H4 (cell line): ENCODE measurements at places on chromosomes 3 and 15. TPM values are rescaled to one million over a fixed set of nuclear protein-coding genes. Genes with fewer than 3 reads are reported as not detected.

Gene FGF12
- 0.31 and 4.4 TPM in 2 replicates for total RNA-seq

Gene TTC21A
- total RNA-seq, result 0.25 and 0.35 TPM in 2 replicates

Gene HYAL2
- 40.7 and 41.1 TPM in 2 replicates for total RNA-seq

Gene BOC
- 3.7 and 8.0 TPM in 2 replicates for total RNA-seq

Gene RBP2
- not detected in 2 replicates for total RNA-seq

Gene SLC6A1
- total RNA-seq, result not detected in 2 replicates

Gene HDC
- not detected in 2 replicates for total RNA-seq

DNA sequence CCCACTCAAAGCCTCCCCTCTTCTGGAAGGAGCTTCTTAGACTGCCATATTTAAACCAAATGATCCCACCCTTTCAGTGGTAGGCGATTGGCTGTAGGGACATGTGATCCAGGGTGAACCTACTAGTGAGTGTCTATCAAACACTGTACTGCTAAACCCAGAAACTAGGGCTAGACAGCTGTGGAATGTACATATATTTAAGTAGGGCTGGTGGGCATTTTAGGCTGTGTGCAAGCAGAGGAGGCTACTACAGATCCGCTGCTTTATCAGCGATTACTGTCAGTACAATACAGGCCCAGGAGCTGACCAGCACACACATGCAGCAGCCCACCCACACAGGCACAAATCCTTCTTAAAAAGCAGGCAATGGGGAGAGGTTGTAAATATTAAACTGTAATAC is 15.4 kb upstream of the LARP6 start:
- DNase-seq, result no peak

- DNase-seq, result no peak
Measured at GRCh38 chr15:38651328-38652038, 86.9 kb upstream of the RASGRP1 start.

DNA sequence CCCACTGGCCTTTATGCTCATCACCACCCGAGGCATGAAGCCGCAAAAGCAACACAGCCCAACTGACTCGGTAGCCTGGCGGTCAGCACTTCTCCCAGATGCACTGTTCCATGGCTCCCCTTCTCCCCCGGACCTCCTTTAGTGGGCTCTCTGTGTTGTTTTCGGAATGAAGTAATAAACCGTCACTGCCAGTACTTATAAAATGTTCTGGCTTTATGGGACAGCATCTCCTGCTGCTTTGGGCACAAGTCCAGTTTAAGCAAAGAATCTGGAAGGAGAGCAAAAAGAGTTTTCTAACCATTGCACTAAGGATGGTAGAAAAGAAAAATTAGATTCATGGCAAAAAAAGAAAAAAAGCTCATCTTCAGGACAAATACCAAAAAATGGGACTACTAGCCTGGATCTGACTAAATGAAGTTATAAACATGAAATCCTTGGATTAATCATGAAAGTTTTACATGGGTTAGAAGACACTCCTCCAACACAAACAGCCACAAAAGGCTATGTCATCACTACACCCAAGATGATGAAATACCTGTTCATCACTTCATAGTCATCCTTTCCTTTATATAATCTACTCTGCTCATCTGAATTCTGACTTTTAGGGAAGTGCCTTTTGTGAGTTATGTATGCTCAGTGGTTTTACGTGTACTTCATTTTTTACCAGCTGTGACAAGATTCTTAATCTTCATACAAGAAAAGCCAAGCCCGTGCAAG is 89.5 kb upstream of the UBE2E2 start:
- no peak for DNase-seq

GRCh38 chr3:49153349-49153912 is 12.7 kb downstream of the CCDC71 start:
- no peak for DNase-seq

DNA sequence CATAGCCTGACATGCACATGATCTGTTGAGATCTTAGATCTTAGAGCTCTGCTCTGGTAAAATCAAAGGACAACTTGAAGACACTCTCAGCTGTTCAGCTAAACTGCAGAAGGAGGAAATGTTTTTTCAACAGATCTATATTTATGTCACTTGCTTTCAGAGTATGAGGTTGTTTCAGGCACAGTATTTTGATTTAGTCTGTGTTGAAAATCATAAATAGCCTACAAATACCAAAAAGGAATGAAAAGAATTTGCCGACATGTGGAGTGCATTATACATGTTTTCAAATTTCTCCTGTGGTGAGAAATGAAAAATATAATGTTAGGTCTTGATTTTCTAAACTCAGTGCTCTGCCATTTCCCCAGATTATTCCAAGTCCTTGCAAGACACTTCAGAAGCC is 1118.4 kb downstream of the TBL1XR1 start:
- DNase-seq, result no peak

- DNase-seq, result peak; percentile 4
Measured at GRCh38 chr3:41808152-41808551, 153.8 kb downstream of the ULK4 start.

DNA sequence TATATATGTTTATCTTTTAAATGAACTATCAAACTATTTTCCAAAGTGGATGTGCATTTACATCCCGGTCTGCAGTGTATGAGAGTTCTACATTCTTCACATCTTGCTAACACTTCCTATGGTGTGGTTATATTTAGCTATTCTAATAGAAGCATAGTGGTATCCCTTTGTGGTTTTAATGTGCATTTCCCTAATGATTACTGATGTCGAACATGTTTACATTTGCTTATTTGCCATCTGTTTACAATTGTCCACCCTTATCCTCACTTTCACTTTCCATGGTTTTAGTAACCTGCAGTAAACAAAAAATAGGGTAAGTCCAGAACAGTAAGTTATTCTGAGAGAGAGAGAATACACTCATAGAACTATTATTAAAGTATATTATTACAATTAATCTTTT is 360.5 kb upstream of the NAALADL2 start:
- peak; percentile 5 for DNase-seq

DNA sequence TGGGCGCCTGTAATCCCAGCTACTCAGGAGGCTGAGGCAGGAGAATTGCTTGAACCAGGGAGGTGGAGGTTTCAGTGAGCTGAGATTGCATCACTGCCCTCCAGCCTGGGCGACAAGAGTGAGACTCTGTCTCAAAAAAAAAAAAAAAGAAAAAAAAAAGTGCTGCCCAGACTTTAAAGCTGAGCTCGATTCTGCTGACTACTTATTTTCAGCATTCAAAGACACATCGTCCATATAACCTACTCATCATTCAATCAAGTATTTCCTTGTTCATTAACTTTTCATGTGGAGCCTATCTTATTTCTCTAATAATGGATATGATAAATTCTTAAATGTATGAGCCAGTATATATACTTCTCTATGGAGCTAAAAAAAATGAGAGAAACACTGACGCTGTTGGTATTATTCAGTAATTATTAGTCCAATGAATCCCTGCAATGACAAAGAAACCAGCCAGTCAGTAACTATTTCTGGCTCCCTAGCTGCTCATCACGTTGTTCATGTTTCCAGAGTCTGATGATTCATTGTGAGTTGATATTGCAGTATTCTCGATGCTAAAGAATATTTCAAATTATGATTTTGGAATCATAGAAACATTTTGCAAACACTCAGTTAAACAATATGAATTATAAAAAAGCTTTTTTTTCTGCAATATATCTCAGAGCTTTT is 111.9 kb downstream of the RAP2B start:
- no peak for DNase-seq

- DNase-seq, result no peak
Measured at GRCh38 chr3:142931222-142931621, 32.3 kb downstream of the PAQR9 start.

- DNase-seq, result no peak
Measured at GRCh38 chr15:100866386-100867330, 13.0 kb upstream of the ALDH1A3 start.

- no peak for DNase-seq
Measured at GRCh38 chr3:66989241-66989640, 8.9 kb upstream of the KBTBD8 start.

DNA sequence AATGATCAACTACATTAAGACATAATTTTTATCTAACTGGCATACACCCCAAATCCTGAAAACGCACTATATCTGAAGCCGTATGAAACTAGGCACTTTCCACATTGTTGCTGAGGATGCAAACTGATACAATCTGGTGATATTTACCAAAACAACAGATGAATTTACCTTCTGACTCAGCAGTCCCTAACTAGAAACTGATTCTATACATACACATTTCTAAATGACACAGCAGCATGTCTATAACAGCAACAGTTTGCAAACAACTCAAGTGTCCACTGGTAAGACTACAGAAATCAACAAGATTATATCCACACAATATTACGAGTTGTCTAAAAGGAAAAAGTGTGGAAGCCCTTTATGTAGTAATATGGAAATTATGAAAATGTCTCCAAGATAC is 22.9 kb downstream of the SECISBP2L start:
- DNase-seq, result no peak

- DNase-seq, result no peak
Measured at GRCh38 chr3:138863776-138864113, 29.0 kb upstream of the PIK3CB start.

GRCh38 chr3:63896332-63897030 is 15.7 kb downstream of the SCAANT1 start:
- DNase-seq, result no peak

DNA sequence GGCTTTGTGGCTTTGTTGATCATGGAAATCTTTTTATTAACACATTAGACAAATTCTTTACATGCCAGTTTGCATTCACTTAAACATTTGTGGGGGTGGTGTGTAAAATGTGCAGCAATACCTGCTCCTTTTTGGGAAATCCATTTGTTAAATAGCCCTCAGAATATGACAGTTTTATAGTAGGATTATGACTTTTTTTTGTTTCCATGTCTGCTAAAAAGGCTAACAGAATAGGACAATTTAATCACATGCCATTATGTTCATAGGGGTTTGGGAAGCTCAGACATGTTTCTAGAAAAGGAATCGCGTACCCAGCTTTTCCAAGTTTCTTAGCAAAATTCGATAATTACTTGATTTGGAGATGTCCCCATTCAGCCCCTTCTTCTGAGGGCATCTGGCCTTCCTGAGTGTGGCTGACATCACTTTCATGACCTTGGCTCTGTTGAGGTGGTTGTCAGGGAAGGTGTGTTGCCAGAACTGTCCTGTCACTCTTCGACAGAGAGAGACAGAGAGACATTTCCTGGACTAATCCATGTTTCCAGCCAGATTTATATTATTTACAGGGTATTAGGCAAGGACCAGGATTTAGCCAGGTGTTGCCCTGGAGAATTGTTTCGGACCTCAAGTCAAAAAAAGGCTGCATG is 126.4 kb downstream of the PTPRG start:
- no peak for DNase-seq
